ENCODE measurements at places on chromosomes 3 and 15.

- peak; percentile 78 for DNase-seq
These were observed 4.6 kb upstream of the TBL1XR1 start for GRCh38 chr3:177201700-177202397.

DNA sequence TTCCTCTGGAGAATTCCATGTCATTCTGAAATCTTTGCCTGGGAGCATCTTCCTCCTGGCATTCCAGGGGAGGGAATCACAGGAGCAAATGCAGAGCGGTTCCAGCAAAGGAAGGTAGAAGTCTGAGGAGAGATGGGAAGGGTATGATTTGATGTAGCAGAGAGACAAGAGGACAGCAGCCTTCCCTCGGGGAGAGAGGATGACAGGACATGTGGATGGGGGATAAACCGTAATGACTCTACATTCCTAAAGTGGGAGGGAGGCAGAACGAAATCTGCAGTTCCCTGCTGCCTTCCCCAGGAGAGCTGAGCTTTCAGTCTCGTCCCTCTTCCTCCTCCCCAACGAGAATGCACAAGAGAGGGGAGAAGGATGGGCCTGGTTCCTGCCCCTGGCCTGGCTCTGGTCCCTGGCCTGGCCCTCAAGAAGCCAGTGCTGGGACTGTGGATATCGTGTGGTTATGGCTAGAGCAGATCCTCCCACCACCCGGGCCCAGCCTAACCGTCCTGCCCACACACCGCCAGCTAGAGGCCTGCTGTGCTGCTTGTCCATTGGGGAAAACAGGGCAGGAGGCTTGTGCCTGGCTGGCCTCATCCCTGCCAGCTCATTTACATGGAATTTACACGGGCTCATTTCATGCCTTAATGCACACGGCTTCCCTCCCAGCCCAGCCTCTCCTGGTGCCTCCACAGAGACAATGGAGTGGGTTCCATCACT, 26.6 kb downstream of the SEMA7A start:
- no peak for DNase-seq

DNA sequence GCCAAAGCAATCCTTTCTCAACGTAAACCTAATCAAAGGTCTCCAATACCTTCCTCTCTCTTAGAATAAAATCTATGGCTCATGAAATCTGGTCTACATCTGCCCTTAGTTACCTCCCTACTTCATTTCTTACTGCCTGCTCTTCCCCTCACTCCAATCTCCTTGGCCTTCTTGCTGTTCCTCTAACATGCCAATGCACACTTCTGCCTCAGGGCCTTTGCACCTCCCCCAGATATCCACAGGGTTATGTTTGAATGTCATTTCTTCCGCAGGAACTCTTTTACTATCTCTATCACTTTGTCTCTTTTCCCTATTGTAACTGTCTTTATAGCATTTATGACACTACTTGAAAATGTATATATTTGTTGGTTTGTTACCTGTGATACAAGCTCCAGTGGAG, 44.3 kb upstream of the PYGO1 start:
- DNase-seq, result no peak

- DNase-seq, result no peak
These were observed 26.3 kb downstream of the ESYT3 start for GRCh38 chr3:138460536-138461205.

DNA sequence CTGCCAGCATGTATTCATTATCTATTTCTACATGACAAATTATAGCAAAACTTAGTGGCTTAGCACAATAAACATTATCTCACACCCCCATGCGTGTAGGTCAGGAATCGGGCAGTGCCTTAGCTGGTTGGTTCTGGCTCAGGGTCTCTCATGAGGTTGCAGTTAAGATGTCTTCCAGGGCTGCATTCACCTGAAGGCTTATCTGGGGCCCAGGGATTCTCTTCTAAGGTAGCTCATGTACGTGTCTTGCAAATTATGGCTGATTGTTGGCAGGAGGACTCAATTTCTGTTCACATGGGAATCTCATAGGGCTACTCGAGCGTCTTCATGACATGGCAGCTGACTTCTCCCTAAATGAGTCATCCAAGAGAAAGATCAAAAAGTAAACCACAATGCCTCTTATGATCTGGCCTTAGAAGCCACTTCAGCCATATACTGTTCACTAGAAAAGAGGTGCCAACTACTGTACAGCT, 42.9 kb upstream of the TSC22D2 start:
- DNase-seq, result no peak

GRCh38 chr3:124256599-124256998, 264.7 kb upstream of the ROPN1 start:
- no peak for DNase-seq

GRCh38 chr3:129722527-129722926, 116.1 kb upstream of the PLXND1 start:
- no peak for DNase-seq

DNA sequence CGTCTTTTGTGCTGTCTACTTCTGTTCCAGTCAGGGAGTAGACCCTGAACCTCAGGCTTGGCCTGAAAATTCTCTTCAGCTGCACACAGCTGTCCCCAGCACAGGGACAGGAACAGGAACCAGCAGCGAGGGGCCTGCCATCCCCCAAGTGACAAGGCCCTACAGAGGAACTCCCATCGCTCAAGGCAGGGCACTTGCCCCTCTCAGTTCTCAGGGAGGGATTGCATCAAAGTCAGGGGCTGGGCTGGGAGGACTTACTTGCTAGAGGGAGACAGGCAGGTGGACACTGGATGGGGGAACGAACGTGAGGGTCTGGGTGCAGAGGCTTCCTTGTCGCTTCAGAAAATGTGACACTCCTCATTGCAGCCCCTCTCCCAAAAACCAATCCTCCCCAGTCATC, 163.6 kb downstream of the CHSY1 start:
- no peak for DNase-seq

GRCh38 chr15:98952381-98952803, 55.2 kb downstream of the PGPEP1L start:
- no peak for DNase-seq

GRCh38 chr3:126155280-126155640, 25.1 kb downstream of the ALDH1L1 start:
- no peak for DNase-seq

GRCh38 chr3:142724682-142725356, 985 bp downstream of the TRPC1 start:
- DNase-seq, result peak; percentile 67

DNA sequence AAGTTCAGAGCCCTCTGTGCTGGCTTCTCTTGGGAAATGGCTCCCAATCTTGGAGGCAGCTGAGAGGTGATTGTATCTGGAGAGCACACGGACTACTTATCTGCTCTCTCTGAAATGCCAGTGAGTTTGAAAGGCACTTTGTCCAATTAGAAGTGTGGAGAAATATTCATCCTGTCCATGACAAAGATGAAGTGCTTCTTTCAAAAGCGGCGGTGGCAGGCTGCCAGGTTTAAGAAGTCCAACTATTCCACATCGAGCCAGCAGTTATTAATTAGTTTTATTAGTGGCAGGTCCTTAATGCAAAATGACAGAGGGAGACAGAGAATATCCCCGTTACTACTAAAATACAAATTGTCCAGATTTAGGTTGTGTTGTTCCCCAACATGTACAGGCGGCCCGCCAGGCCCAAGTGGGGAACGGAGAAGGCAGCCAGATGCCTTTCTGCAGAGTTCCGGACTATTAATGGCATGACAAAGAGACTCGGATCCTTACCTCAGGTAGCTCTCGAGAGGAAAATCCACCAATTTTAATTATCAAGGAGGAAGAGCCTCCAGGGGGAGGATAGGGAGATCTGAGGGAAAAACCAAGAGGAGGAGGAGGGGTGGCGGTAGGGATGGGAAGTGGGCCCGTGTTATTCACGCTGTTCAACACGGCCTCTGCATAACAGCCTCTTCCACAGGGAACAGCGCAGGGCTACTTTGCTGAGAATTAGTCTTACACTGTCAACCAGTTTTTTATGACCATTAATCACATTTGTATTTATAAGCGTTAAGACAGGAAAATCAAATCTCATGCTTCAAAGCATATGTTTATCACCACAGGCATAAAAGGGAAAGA, 42.0 kb downstream of the RORA start:
- no peak for DNase-seq

DNA sequence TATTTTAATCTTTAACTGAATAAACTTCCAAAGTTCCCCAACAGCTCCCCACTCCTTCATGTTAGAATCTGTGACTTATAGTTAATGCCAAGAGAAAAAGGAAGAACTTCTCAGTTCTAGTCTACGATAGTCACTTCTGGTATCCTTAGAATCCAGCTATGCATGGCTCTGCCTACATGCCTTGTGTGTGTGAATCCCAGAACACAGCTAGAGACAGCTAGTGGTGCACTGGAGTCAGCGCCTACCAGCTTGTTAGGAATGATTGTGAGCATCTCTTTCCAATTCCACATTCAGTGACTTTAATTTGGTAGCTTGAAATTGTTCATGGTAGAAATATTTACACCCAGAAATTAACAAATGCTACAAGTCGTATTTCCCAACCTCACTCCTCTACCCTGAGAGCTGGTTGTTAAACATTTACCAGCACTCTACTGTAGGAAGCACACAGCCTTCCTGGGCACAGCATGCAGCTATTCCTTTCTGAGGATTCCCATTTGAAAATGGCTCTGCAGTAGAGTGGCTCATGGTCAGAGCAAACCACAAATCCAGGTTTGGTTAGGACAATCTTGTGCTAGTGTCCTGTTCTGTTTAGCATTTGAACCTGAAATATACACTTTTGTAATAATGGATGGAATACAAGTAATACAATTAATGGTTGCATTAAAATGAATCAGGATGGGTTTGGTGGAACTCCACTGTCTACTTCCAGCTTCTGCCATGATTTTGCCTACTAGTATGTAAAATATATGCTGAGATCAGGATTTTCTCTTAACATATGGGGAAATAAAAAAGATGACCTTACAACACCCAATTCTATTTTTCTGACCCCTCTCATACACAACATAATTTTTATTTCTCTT, 371.0 kb upstream of the GBE1 start:
- no peak for DNase-seq

GRCh38 chr3:109924196-109924595, 586.9 kb upstream of the DPPA4 start:
- no peak for DNase-seq

- peak; percentile 88 for DNase-seq
These were observed 4.5 kb upstream of the GATA2 start for GRCh38 chr3:128497305-128498126.

DNA sequence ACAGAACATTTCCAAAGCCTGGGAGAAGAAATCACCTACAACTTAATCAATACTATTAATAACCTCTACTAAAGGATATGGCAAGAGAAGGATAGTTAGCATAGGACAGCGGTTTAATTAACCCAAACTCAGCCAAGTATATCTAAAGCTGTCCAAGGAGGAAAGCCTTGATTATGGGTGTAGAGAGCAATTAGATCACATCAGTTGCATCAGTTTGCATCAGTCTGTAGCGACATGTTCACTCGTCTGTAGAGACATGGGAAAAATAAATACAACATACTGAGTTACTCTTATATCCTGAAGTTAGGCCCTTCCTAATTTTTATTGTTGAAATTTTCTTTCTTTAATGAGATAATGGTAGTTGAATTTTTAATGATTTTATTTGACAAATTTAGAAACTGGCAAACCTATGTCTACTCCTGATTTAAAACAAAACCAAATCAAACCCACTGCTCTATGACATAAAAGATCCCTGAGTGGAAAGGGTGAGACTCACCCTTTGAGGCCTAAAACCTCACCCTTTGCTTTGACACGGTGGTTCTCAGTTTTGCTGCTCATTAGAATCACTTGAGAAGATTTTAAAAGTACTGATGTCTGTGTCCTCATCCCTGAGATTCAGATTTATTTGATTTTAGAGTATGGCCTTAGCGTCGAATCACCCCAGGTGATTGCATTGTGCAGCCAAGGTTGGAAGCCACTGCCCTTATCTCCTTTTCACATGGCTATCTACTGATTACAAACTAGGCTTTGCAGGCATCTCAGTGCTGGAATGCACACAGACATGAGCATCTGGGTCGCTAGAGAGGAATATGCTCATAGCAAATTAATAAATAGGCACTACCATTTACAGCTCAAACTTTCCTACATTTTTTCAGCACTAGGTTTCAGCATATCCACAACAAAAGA, 2.8 kb upstream of the CLRN1 start:
- DNase-seq, result no peak

- no peak for DNase-seq
These were observed 5.6 kb downstream of the MBD4 start for GRCh38 chr3:129434140-129434539.

Data from activated effector memory CD4-positive, alpha-beta T cell treated with anti-CD3 and anti-CD28 coated beads, Interleukin-2, amount 50 U/mL, for 16 hours (primary cell).